Head of caudate nucleus (tissue), 42 donors: ENCODE measurements at places on chromosomes 16 and 17.

GRCh38 chr17:66684261-66684660, 150.7 kb upstream of the CACNG5 start:
- no peak for DNase-seq

GRCh38 chr16:85390511-85391174, 222.5 kb upstream of the GSE1 start:
- no peak for DNase-seq

GRCh38 chr17:45403906-45404490, 28.7 kb downstream of the ARHGAP27 start:
- no peak for DNase-seq

GRCh38 chr16:83145297-83145696, 518.5 kb downstream of the CDH13 start:
- DNase-seq, result no peak

- DNase-seq, result no peak
Observed at GRCh38 chr17:73547790-73548189, 96.5 kb downstream of the SDK2 start.

- no peak for DNase-seq
Observed at GRCh38 chr17:28118362-28118761, 75.9 kb downstream of the NLK start.
